Esophagus squamous epithelium (tissue), 5 donors: ENCODE measurements at places on chromosomes 4 and X.

DNA sequence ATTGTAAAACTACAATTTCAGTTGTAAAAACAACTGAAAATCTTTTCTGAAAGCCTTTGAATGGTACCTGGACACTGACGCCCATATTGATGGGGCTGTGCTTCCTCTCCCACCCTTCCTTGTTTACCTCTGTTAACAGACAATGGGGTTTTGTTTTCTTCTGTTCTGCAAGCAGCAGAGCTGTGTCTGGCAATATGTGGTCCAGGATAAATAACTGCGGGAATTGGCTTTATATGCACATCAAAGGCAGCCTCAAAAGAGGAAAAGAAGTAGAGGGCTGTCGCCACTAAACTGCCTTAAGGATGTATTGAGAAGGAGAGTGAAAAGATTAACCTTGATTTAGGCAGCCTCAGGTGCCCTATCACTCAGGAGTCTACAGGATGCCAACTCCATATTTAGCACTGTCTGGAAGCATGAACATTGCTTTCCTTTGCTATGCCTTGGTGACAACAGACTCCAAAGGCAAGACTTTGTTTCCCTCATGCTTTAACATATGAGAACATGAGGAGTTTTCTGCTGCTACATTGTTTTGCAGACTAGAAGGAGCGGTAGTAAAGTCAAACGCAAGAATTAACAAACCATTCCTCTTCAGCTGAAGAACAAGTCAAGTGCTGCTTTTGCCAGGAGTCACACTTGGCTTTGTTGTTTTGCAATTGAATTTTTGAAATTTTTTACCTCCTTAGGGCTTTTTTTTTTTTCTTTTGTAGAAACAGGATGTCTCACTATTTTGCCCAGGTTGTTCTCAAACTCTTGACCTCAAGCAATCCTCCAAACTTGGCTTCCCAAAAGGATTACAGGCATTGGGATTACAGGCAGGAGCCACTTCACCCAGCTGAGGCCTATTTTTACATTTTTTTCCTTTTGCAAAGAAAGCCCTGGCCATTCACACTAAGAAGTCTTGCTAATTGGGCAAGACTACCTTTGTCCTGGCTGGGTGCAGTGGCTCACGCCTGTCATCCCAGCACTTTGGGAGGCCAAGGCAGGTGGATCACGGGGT, 3.0 kb downstream of the IL21 start:
- DNase-seq, result no peak
- H3K27me3 ChIP-seq, result no peaks in the 10 kb centered on the region
- no peaks in the 10 kb centered on the region for H3K36me3 ChIP-seq
- no peak overlapping the region for H3K27ac ChIP-seq

GRCh38 chrX:123959281-123960063, 2.0 kb upstream of the STAG2 start:
- H3K36me3 ChIP-seq, result no peaks in the 10 kb centered on the region
- no peaks in the 10 kb centered on the region for H3K27me3 ChIP-seq
- peak overlapping the region; percentile 95 for H3K27ac ChIP-seq

DNA sequence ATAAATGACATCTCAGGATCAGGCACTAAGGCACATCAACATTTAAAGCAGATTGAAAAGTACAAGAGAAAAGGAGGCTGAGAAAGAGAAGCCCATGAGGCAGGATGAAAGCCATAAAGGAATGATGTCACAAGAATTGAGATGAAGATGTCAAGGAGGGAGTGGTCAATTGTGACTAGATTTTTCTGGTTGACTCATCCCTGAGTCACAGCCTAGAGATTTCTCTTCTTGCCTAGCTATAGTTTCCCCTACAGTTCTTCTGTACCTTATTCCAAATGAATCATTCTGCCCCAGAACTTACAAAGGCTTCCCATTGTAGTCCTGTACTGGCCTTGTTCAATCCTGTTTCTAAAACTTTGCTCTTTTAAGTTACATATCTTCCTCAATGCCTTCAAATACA, 3.4 kb upstream of the USP53 start:
- peaks cover 3% of the 10 kb centered on the region for H3K4me1 ChIP-seq
- H3K27ac ChIP-seq, result peak overlapping the region; percentile 73
- no peak for DNase-seq
- H3K27me3 ChIP-seq, result no peaks in the 10 kb centered on the region
- no peaks in the 10 kb centered on the region for H3K36me3 ChIP-seq

GRCh38 chr4:120052856-120053255, 13.8 kb downstream of the MAD2L1 start:
- H3K36me3 ChIP-seq, result no peaks in the 10 kb centered on the region
- no peak overlapping the region for H3K4me3 ChIP-seq
- no peaks in the 10 kb centered on the region for H3K4me1 ChIP-seq
- H3K27ac ChIP-seq, result peak overlapping the region; percentile 49
- no peak for DNase-seq
- no peaks in the 10 kb centered on the region for H3K27me3 ChIP-seq

DNA sequence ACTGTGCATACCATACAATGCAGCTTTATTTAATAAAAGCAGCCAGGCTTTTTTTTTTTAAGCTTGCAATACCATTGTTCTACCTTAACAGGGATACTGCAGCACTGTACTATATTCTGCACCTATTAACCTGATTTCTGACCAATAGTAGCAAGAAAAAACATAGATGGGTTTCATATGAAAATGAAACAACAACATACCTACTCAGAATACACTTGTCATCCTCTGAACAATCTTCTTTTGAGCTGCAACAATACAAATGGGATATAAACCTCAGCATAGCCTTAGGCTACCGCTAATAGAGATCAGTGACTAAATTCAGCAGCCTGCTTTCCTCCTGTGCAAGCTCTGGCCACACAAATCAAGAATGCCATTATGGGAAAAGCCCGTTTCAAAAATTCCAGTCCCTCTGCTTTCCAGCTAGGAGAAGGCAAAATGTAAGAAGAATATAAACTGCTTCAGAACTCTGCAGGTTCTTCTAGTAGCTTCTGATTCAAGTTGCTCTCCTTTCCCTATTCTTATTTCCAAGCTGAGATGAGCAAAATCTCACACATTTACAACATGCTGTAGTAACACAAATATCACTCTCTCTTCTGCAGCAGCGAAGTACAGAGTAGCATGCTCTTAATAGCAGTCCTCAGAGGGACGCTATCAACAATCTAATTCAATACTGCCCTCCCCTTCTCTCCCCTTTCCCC, 143.4 kb downstream of the KLHL13 start:
- H3K36me3 ChIP-seq, result no peaks in the 10 kb centered on the region
- H3K27me3 ChIP-seq, result no peaks in the 10 kb centered on the region

DNA sequence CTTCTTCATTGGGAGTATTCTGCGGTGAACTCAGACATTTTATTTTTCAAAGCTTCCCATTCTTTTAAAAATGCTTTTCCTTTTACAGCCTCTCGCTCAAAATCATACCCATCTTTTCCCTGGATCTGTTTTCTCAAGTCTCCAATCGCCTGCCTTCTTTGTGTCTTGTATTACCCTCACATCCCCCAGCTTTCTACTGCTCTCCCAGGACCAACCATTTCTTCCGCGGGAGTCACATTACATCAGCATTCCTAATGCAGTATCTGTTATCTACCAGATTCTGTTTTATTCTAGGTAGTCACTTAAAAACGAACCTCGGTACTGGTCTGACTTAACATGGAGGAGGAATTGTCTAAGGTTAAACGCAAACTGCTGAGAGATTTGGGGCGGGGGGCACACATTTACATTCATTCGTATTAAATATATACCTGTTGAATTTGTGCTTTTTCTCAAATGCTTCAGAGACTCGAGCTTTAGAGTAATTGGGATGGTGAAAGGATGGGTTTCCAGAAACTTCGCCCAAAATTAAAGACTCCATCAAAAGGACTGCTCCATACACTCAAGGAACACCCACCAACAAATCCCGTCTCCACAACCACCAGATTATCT, 493 bp upstream of the UCHL1 start:
- H3K27me3 ChIP-seq, result peaks cover 13% of the 10 kb centered on the region
- peaks cover 18% of the 10 kb centered on the region for H3K4me1 ChIP-seq
- H3K36me3 ChIP-seq, result no peaks in the 10 kb centered on the region

DNA sequence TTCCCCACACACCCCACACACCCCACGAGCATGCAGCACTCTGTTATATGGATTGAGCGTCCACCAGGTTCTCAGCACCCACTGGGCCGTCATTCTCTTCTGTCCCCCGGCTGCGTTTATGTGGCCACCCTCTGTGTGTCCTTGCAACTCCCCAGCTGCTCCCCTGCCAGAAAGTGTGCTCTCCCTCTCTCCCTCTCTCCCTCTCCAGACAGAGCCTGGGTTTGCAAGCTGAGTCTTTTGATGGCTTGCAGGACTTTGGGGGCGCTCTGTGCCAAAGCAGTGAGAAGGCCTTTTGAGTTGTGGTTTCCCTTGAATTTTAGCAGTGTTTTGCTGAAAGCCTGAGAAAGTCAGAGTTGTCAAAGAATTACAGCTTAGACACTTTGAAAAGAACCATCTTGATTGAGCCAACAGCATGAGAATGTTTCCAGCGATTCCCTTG, 173.5 kb downstream of the DCLK2 start:
- no peak overlapping the region for H3K27ac ChIP-seq

DNA sequence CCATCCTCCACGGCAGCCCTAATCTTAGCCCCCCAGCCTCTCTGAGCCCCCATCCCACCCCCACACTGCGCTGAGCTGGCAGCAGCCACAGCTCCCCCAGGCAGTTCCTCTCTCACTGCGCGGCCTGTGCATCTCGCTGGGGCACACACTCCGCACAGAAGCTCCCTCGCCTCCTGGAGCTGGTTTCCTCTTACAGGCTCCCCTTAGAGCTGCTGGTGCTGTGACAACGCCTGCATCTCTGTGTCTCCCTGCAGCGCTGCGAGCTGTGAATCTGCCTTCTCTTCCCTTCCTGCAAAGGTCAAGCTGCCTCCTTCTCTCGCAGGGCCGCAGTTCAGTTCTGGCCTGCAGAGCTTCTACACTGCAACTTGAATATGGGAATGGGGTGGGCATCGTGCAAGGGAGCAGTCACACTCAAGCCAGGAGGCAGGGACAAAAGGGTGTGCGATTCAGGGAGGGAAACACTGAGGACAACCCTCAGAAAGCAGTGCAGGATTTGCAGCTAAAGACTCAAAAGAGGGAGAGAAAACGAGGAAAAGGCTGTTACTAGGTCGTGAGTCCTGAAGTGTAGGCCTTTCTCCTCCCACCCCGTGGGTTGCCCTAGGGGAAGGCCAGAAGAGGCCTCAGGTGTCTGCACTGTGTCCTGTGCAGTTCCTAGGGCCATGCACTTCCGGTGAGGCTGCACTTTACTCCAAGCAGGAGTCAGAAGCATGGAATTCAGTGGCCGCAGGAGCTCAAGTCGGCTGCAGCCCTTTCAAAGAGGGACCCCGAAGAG, 87.0 kb downstream of the BCOR start:
- peaks cover 17% of the 10 kb centered on the region for H3K4me1 ChIP-seq
- no peak overlapping the region for H3K27ac ChIP-seq
- no peaks in the 10 kb centered on the region for H3K36me3 ChIP-seq
- H3K27me3 ChIP-seq, result peaks cover 15% of the 10 kb centered on the region

DNA sequence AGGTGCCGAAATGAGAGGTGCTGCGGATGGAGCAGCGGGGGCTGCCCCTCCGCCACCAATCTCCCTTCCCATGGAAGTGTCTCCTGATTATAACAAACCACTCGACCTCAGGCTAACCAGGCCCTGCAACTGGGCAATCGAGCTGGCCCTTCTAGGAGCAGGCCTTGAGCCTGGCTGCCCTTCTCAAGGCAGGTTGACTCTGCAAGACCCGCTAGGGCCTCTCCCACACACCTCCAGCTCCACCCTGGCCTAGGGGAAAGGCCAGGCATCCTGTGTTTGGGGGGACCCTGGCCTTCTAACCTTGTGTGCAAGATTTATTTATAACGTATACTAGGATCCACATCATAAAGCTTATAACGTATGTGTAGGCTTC, 3.7 kb upstream of the BCOR start:
- no peaks in the 10 kb centered on the region for H3K27me3 ChIP-seq
- no peak for DNase-seq

- H3K4me3 ChIP-seq, result no peak overlapping the region
- DNase-seq, result no peak
- H3K36me3 ChIP-seq, result no peaks in the 10 kb centered on the region
- no peak overlapping the region for H3K27ac ChIP-seq
Measured at GRCh38 chr4:54942721-54943120, 182.7 kb downstream of the KDR start.

DNA sequence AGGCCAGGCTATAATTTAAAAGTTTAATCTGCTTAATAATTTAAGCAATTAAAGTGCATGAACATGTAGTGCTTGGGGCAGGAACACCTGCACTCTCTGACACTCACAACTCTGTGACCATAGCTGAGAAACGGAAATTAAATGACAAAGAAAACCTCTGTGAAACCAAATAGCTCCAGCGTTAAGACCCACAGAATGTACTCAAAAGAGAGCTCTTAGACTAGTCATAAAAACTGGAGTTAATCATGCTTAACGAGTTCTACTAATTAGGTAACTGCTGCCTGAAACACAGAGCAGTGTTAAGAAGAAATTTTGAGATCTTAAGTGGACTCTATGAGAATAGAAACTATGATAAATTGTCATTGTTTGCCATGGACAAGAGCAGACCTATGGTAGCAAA, 174.4 kb upstream of the SPIN4 start:
- H3K27me3 ChIP-seq, result no peaks in the 10 kb centered on the region
- no peaks in the 10 kb centered on the region for H3K36me3 ChIP-seq
- no peaks in the 10 kb centered on the region for H3K4me1 ChIP-seq
- H3K4me3 ChIP-seq, result no peak overlapping the region
- DNase-seq, result no peak

- H3K27ac ChIP-seq, result peak overlapping the region; percentile 99
- DNase-seq, result no peak
- peak overlapping the region; percentile 99 for H3K4me3 ChIP-seq
- H3K36me3 ChIP-seq, result no peaks in the 10 kb centered on the region
- peaks cover 32% of the 10 kb centered on the region for H3K4me1 ChIP-seq
- H3K27me3 ChIP-seq, result no peaks in the 10 kb centered on the region
Measured at GRCh38 chr4:48778431-48779094, 1.5 kb downstream of the FRYL start.

GRCh38 chr4:140152751-140153418, 1.1 kb downstream of the MAML3 start:
- H3K27ac ChIP-seq, result peak overlapping the region; percentile 96
- H3K4me3 ChIP-seq, result peak overlapping the region; percentile 76
- H3K27me3 ChIP-seq, result no peaks in the 10 kb centered on the region
- no peak for DNase-seq

GRCh38 chrX:75276666-75277065, 2.8 kb downstream of the UPRT start:
- no peaks in the 10 kb centered on the region for H3K36me3 ChIP-seq
- H3K27ac ChIP-seq, result no peak overlapping the region
- H3K4me3 ChIP-seq, result no peak overlapping the region
- DNase-seq, result no peak
- H3K4me1 ChIP-seq, result no peaks in the 10 kb centered on the region
- no peaks in the 10 kb centered on the region for H3K27me3 ChIP-seq

GRCh38 chrX:130304587-130305368, 34.9 kb upstream of the SLC25A14 start:
- no peaks in the 10 kb centered on the region for H3K4me1 ChIP-seq
- no peaks in the 10 kb centered on the region for H3K27me3 ChIP-seq
- no peak for DNase-seq
- H3K36me3 ChIP-seq, result no peaks in the 10 kb centered on the region
- H3K27ac ChIP-seq, result no peak overlapping the region
